Suprapubic skin (tissue), 4 donors: ENCODE measurements at places on chromosomes 1 and 21. TPM values are rescaled to one million over a fixed set of nuclear protein-coding genes. Genes with fewer than 3 reads are reported as not detected.
A peak's percentile ranks its signal among the peaks of the same experiment; 100 is the strongest.

PTTG1IP gene
- total RNA-seq, result 114 TPM

- DNase-seq, result no peak
- H3K4me1 ChIP-seq, result peaks cover 8% of the 10 kb centered on the region
- H3K27ac ChIP-seq, result no peak overlapping the region
- H3K4me3 ChIP-seq, result no peak overlapping the region
- H3K36me3 ChIP-seq, result no peaks in the 10 kb centered on the region
- H3K27me3 ChIP-seq, result no peaks in the 10 kb centered on the region
These were observed 306.9 kb downstream of the SMYD3 start for GRCh38 chr1:246200225-246200624.

- H3K36me3 ChIP-seq, result no peaks in the 10 kb centered on the region
- no peak overlapping the region for H3K27ac ChIP-seq
- no peak for DNase-seq
- no peak overlapping the region for H3K4me3 ChIP-seq
- H3K27me3 ChIP-seq, result no peaks in the 10 kb centered on the region
These were observed 2018.4 kb downstream of the NCAM2 start for GRCh38 chr21:23016617-23017016.

TLR5 gene
- total RNA-seq, result 14.5 TPM

CD34 gene
- 13.5 TPM for total RNA-seq

- no peak overlapping the region for H3K27ac ChIP-seq
- no peaks in the 10 kb centered on the region for H3K27me3 ChIP-seq
- no peaks in the 10 kb centered on the region for H3K36me3 ChIP-seq
These were observed 178.0 kb upstream of the IVNS1ABP start for GRCh38 chr1:185495007-185495406.

GRCh38 chr1:178774263-178774662, 49.2 kb downstream of the RALGPS2 start:
- H3K4me1 ChIP-seq, result no peaks in the 10 kb centered on the region
- H3K27me3 ChIP-seq, result no peaks in the 10 kb centered on the region
- no peak overlapping the region for H3K27ac ChIP-seq
- H3K4me3 ChIP-seq, result no peak overlapping the region
- no peaks in the 10 kb centered on the region for H3K36me3 ChIP-seq

GRCh38 chr1:31984419-31985347, 29.0 kb upstream of the KHDRBS1 start:
- peaks cover 14% of the 10 kb centered on the region for H3K4me1 ChIP-seq
- no peak overlapping the region for H3K27ac ChIP-seq
- no peaks in the 10 kb centered on the region for H3K36me3 ChIP-seq

OSCP1 gene
- 11.5 TPM for total RNA-seq

DNA sequence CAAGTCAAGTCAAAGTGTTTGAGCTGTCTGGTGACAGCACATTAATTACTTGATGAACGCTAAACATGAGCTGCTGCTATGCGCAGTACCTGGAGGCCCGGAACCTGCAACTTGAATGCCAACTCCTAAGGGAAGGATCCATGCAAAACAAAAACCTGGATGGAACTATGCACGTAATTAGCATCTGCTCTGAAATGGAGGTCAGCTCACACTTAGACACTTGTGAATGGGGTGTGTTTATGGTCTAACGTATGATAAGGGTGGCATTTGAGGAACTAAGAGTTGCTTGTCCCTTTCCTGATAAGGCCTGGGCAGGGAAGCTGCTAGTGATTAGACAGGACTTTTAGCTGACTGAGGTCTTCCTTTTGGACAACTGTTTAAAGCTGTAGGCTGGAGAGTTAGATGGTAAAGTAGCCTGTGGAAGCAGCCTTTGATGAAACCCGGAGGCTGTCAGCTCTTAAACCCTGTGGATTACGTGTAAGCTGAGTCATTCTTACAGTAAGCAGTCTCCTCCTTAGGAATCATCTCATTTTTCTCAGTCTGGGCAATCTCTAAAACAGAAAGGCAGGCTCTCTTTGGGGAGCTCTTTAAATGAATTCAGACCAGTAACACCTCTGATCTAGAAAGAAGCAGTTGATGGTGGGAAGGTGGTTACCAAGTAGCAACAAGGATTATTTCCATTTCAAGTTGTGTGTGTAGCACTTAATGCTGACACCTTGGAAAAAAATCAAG, 6.8 kb downstream of the TENT5C start:
- no peaks in the 10 kb centered on the region for H3K36me3 ChIP-seq
- H3K4me3 ChIP-seq, result no peak overlapping the region
- DNase-seq, result no peak
- peaks cover 21% of the 10 kb centered on the region for H3K4me1 ChIP-seq
- H3K27ac ChIP-seq, result no peak overlapping the region
- no peaks in the 10 kb centered on the region for H3K27me3 ChIP-seq

RSBN1 gene
- 25.6 TPM for total RNA-seq

DNA sequence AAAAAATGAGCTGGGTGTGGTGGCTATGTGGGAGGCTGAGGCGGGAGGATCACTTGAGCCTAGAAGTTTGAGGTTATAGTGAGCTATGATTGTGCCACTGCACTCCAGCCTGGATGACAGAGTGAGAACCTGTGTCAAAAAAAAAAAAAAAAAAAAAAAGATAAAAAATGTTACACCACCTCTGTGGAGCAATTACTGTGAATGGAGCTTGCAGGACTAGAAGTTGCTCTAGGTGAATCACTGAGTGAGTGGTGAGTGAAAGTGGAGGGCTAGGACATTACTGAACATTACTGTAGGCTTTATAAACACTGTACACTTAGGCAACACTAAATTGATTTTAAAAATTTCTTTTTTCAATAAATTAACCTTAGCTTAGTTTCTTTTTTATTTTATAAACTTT, 21.9 kb downstream of the TLCD4 start:
- no peak overlapping the region for H3K27ac ChIP-seq
- H3K4me3 ChIP-seq, result no peak overlapping the region
- H3K27me3 ChIP-seq, result no peaks in the 10 kb centered on the region
- no peaks in the 10 kb centered on the region for H3K36me3 ChIP-seq
- no peak for DNase-seq

DNA sequence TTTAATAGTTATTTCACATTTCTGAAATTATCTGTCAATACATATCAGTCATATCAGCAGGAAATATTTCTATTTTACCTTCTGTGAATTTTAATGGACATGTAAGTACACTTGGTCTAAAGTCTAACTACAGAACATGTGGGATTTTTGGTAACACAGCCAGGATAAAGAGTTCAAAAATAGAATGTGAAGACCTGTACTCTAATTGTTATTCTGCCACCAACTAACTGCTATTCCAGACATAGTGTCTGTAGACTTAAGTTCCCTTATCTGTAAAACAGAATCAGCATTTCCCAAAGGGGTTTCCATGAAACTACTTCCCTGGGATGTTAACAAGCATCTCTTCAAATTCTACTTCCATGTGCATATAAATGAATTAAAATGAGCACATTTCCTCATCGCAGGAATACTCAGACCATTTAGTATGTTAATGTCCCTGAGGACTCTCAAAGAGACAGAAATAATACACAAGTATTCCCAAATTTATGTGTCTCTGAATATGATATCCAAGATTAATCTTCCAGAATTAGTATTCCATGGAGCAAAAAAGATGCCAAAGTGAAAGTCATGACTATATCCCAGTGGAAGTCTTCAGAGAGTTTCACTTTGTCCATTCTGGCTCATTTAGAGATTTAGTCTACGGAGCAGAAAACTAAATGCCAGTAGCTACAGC, 325.6 kb downstream of the NEGR1 start:
- H3K36me3 ChIP-seq, result no peaks in the 10 kb centered on the region
- no peak overlapping the region for H3K27ac ChIP-seq
- DNase-seq, result no peak
- H3K27me3 ChIP-seq, result no peaks in the 10 kb centered on the region
- no peak overlapping the region for H3K4me3 ChIP-seq

GRCh38 chr1:100184536-100184935, 6.5 kb upstream of the LRRC39 start:
- H3K27ac ChIP-seq, result no peak overlapping the region
- DNase-seq, result no peak
- no peaks in the 10 kb centered on the region for H3K36me3 ChIP-seq
- no peaks in the 10 kb centered on the region for H3K4me1 ChIP-seq

- no peaks in the 10 kb centered on the region for H3K36me3 ChIP-seq
- DNase-seq, result no peak
- no peak overlapping the region for H3K4me3 ChIP-seq
- H3K4me1 ChIP-seq, result no peaks in the 10 kb centered on the region
- no peaks in the 10 kb centered on the region for H3K27me3 ChIP-seq
These were observed 87.2 kb upstream of the RALGPS2 start for GRCh38 chr1:178637841-178638240.

DNA sequence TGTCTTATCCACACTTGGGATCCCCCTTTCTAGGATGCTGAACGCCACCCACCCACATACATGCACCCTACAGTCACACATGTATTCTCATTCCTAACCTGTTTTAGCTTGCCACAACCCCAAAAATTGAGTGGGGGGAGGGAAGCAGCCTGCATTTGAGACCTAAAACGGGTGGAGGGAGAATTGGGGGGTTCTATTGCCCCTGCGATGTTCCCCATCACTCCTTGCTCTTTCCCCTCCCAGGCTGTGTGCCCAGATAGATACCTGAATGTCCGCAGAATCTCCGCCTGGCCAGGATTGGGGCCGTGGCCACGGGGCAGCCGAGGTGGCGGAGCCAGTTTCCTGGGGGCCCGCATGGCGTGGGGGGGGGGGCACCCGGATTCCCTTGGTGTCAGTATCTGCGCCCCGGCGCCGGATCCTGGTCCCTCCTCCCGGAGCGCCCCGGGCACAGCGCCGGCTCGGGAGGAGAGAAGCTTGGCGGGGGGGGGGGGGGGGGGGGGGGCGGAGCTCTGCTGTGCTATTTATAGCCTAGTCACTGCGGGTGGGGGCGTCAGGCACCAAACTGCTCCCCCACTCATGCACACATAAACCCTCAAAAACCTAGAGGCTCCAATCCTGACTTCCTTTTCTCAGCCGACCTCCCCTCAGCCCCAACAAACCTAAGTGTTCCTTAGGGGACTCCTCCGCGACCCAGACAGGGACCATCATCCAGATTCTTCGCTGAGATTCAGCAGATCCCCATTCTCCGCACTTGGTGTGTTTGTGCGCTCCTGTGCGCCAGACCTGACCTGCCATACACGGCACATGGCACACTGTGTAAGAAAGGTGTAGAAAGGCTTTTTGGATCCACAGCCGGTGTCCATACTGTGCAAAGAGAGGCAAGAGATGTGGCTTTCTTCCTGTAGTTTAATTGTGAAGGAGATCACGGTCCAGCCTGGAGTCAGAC, 1.9 kb downstream of the ANKRD34A start:
- peaks cover 66% of the 10 kb centered on the region for H3K4me1 ChIP-seq
- H3K36me3 ChIP-seq, result no peaks in the 10 kb centered on the region
- H3K4me3 ChIP-seq, result peak overlapping the region; percentile 74
- DNase-seq, result no peak
- H3K27me3 ChIP-seq, result no peaks in the 10 kb centered on the region

TDRD10 gene
- total RNA-seq, result 2.6 TPM

- peak overlapping the region; percentile 55 for H3K27ac ChIP-seq
- H3K27me3 ChIP-seq, result no peaks in the 10 kb centered on the region
- H3K36me3 ChIP-seq, result peaks cover 9% of the 10 kb centered on the region
- no peak overlapping the region for H3K4me3 ChIP-seq
- H3K4me1 ChIP-seq, result peaks cover 30% of the 10 kb centered on the region
- peak; percentile 85 for DNase-seq
These were observed 22.9 kb downstream of the NIPAL3 start for GRCh38 chr1:24438423-24438901.

DNA sequence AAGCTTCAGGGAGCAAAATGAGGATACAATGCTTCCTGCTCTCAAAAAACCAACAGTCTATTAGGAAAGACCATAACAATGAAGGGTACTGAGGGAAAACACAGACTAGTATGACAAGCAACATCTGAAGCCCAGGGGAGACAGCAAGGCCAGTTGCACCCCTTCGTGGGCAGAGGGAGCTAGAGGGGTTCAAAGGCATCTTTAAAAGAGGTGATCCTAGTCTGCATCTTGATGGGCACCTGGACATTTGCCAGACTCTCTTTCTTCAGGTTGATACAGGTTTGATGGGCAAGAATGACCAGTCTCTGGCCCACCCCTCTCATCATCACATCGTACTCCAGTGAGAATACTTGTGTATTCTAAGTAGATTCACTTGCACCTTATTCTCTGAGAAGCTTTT, 177.7 kb downstream of the VAV3 start:
- no peak overlapping the region for H3K4me3 ChIP-seq
- no peaks in the 10 kb centered on the region for H3K36me3 ChIP-seq
- H3K27ac ChIP-seq, result no peak overlapping the region

ATP1A2 gene
- total RNA-seq, result 5.3 TPM

GRCh38 chr1:20426923-20427322, 59.1 kb downstream of the CAMK2N1 start:
- no peak for DNase-seq
- no peaks in the 10 kb centered on the region for H3K36me3 ChIP-seq
- H3K4me3 ChIP-seq, result no peak overlapping the region
- no peaks in the 10 kb centered on the region for H3K4me1 ChIP-seq
- H3K27ac ChIP-seq, result no peak overlapping the region
